ENCODE measurements at places on chromosomes 1 and 21.

- DNase-seq, result no peak
Measured at GRCh38 chr1:32111040-32111623, 3.3 kb downstream of the KPNA6 start.

DNA sequence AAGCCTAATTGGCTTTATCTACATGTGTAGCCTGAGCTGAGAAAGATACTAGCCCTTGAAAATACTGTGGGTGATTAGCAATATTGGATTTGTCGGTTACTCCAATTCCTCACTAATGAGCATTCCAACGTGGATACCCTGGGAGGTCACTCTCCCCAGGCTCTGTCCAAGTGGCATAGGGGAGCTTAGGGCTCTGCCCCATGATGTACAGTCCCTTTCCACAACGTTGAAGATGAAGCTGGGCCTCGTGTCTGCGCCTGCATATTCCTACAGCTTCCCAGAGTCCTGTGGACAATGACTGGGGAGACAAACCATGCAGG lies 2.6 kb downstream of the RCC1 start:
- DNase-seq, result no peak

GRCh38 chr1:77655431-77655974 lies 27.0 kb downstream of the ZZZ3 start:
- DNase-seq, result no peak

- no peak for DNase-seq
Measured at GRCh38 chr1:209751627-209752231, 4.1 kb upstream of the TRAF3IP3 start.

Measured in T follicular helper cell (primary cell).